ENCODE measurements at places on chromosomes 2 and 18.

DNA sequence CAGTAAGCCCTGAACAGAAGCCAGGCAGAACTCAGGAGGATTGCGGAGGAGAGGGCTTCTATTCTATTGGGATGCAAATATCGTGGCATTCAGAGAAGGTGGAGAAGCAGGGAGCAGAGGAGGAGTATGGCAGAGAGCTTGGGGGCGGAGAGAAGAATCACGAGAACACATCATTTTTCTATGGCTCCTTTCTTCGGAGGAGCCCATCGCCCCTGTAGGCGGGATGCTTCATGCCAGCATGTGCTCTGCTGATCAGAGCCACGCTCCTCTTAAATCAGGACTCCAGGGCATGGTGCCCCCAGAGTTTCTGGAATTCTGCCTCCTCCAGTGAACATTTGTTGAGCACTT lies 71.1 kb downstream of the CIB4 start:
- no peak for DNase-seq

DNA sequence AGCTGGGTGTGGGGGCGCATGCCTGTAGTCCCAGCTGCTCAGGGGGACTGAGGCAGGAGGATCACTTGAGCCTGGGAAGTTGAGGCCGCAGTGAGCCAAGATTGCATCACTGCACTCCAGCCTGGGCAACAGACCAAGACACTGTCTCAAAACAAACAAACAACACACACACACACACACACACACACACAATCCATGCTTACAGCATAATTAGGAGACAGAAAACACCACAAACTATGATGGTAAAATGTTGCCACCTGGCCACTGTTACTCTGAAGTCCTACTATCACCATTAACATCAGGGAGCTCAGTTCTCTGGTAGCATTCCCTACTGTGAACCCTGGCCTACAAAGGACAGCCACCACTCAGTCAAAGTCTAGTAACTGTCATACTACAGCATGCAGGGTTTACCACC lies 18.3 kb downstream of the DNPEP start:
- no peak for DNase-seq

DNA sequence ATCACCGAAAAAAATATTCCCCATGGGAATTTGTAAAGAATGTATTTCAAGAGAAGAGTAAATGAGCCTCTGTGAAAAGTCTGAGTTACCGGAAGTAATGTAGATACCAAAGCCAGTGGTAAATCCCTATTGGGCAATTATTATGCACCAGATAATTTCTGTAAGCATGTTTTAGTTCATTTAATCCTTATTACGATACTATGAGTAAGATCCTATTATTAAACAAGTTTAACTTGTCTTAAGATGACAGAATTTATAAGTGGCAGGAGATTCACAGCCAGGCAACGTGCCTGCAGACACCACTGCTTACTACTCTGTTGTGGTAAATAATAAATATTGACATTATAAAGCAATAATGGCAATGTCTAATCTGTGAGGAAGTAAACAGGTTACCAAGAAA lies 280.8 kb upstream of the RGPD4 start:
- no peak for DNase-seq

- peak; percentile 66 for DNase-seq
These were observed 29.5 kb downstream of the GLI2 start for GRCh38 chr2:120764991-120765677.

DNA sequence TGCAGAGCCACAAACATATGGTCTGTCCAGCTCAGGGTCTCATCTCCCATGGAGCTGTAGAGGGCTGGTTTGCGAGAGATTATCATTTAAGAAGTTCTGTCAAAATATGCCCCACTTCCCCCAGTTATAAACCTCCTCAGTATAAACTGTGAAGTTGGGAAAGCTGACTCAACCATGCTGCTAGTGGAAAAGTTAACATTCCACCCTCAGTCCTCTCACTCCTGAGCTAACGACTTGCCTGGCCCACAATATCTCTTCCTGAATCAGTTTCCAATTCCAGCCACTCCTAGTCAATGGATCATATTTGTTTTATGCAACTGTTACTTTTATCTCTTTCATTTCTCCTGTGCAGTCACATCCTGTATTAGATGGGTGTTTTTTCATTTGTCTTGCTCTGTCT lies 326.2 kb downstream of the SETBP1 start:
- DNase-seq: no peak

DNA sequence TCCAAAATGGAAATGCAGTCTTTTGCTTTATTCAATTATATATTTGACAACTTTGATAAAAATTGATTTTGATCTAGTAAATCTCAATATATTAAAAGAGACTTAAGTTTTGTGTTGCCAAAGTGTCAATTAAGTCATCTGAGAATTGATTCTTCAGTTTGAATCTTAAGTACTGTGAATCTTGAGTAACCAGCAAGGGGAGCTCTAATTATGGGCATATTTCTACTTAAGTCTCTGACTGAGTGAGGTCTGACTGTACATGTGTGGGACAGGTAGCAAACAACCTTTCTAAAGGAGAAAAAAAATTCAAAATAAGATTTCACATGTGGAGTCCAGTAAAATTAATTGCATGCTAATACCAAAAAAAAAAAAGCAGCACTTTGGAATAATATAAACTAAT lies 503.7 kb upstream of the SLC8A1 start:
- no peak for DNase-seq

DNA sequence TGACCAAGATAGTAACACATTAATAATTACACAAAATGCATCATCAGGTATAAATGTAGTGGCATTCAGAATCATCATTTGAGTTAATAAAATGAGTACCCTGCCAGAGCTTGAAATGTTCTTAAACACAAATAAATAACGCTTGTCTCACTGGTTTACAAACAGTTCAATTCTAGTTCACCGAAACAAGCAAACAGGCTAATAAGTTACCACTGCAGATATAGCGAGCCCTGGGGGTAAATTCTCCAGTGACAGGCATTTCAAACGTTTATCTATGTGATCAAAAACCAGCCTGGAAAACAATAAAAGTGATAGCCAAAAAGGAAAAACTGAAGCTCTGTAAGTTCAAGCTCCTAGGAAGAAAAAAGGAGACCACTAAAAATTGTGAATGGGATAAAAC lies 152.6 kb downstream of the THADA start:
- no peak for DNase-seq

DNA sequence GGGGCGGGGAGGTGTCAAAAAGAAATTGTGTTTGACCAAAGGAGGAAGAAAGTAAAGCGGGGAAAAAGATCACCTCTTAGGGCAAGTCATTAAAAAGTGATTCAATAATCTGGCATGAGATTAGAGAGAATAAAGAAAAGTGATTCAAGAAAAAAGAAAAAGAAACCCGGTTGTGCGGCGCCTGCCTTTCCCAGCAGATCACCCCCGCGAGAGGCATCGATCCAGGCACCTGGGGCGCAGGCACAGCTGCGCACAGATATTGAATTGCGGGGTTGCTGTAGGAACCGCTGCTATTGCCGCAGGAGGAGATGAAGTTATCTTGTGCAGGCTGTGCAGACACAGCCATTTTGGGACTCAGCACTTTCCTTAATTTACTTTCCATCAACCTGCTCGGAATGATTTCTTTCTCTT lies 71.2 kb downstream of the PLB1 start:
- DNase-seq: no peak

DNA sequence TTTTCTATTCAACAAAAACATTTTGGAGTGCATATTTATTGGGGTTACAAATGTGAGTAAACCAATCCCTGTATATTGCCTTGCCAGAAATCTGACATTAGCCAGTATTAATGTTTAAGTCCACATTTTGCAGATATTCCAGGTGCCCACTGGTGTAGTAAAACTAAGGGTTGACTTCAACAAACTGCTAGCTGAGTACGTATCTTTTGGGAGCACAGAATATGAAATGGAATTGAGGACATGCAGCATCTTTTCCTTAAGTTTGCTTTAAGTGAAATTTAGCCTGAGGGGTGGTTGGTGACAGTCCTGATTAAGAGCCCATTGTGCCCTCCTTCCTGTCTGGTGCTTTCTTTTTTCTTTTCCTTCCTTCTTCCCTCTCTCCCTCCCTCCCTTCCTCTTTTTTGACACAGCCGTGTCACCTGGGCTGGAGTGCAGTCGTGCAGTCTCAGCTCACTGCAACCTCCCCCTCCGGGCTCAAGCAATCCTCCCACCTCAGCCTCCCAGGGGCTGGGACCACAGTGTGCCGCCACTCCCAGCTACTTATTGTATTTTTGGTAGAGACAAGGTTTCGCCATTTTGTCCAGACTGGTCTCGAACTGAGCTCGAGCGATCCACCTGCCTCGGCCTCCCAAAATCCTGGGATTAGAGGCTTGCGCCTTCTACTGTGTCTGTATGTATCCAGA lies 1.6 kb downstream of the NUP35 start:
- DNase-seq: no peak

DNA sequence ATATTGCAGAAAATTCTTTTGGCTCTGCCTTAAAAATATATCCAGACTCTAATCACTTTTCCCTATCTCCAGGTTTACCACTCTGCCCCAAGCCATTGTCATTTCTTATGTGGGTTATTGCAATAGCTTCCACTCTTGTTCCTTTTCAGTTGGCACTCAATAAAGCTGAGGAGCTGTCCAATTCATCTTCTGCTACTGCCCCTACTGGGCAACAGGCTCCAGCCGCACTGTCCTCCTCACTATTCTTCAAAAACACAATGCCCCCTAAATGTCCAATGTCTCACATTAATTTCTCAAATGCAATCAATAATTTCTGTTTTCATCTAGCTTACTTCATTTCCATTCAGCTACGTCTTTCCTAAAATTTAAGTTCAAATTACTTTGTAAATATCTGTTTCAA lies 1262.5 kb upstream of the CDH2 start:
- DNase-seq: no peak

GRCh38 chr2:99679518-99679917 lies 189.7 kb upstream of the REV1 start:
- DNase-seq: no peak

GRCh38 chr2:200275295-200276013 lies 31.0 kb upstream of the SPATS2L start:
- DNase-seq: no peak

DNA sequence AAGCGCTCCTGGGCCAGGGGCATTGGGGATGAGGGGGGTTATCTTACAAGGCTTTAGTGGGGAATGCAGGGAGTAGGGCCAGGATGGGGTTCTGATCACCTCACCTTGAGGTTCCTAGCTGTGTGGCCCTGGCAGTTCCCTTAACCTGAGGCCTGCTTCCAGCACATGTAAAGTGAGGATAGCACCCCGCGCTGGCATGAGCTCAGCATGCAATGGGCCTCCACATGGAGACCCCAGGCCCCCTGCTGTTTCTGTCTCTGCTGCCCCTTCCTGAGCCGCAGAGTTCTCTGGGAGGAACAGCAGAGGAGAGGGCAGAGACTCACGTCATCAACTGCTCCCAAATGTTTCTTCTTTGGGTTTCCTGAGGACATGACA lies 8.6 kb upstream of the TEX51 start:
- DNase-seq: no peak

GRCh38 chr2:129318581-129319421 lies 660.7 kb upstream of the RAB6C start:
- no peak for DNase-seq

GRCh38 chr2:209334188-209335017 lies 89.4 kb upstream of the MAP2 start:
- DNase-seq: no peak

DNA sequence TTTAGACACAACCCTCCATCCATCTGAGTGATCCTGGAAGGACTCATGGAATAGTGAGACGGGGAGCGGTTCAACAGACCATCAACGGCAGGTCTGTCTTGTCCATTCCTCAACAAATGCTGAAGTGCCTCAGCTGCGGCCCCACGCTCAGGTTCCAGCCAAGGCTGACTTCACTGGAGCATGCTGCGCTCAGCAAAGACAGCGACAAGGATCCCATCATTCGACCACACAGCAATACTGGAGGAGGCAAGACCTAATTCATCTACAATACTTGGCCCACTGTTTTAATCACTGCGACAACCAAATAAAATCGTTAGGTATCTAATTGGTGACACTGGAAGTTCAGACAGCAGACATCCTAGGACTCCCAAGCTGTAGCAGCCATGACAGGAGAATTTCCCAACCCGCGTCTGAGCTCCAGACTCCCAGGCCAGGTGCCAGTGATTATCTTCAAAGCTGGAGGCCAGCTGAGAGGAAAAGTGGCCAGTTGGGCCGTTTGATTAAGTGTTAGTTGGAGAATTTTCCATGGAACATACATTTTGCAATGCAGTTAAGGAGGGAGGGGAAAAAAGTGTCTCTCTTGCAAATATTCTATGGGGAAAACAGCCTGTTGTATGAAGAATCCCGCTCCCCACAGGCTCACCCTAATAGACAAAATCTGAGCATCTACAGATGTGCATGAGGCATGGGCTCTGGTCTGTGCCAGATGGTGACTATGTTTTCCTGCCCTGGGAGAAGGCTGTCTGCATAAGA lies 92.5 kb upstream of the SLC35G4 start:
- DNase-seq: no peak

- peak; percentile 92 for DNase-seq
These were observed 458 bp downstream of the CXXC1 start for GRCh38 chr18:50287028-50287440.

- no peak for DNase-seq
These were observed 9.0 kb upstream of the NRP2 start for GRCh38 chr2:205673312-205673711.

DNA sequence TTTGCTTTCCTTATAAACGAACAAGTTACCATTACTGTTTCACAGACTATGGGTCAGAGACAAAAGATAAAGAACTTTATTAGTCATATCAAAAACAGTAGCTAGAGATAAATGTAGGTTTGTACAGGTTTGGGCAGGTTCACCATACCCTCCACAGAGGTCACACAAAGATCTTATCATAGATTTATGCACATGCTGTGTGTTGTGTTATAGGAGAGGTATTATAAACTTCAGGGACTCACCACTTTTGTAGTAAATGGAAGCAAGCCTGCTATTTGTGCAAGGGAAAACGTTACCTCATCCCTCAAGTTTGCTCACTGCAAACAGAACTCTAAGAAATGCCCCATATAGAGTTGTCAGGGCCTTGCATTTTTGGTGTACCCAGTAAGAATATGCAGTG lies 584.5 kb upstream of the LRRTM1 start:
- DNase-seq: no peak

DNA sequence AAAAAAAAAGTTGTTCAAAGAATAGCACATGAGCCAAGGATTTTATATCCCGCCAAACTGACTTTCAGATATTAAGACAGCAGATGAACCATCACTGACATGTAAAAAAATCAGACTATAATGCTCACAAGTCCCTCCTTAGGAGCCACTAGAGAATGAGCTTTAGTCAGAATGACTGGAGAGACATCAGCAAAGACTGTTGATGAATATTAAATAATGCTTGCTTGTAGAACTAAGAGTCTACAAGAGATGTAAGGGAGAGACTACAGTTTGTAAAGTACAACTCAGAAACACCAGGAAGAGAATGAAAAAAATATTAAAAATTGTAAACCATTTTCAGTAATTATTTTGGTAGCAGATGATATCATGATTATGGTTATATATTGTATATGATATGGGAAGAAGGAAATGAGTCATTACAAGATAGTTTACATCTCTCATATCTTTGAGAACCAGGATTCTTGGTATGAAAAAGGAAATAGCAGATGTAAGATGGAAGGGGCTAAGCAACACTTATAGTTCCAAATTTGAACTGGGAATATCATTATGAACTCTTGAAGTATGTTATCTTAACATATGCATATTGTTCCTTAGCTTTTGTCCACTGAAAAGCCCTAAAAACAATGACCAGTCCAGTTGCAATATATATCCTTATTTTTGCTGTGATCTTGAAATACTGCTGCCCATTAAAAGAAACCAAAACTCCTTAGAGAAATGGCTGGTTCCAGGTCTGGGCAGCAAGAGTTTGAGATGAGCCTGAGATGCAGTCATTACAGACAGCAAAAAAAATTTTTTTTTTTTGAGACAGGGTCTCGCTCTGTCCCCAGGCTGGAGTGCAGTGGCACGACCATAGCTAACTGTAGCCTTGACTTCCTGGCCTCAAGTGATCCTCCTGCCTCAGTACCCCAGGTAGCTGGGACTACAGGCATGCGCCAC lies 55.7 kb downstream of the PTPN2 start:
- DNase-seq: no peak

GRCh38 chr2:55163274-55163721 lies 68.8 kb downstream of the CLHC1 start:
- no peak for DNase-seq
